Vein endothelial cell (primary cell): ENCODE measurements at places on chromosomes 3 and 15. TPM values are rescaled to one million over a fixed set of nuclear protein-coding genes. Genes with fewer than 3 reads are reported as not detected.

Gene GPR156
- total RNA-seq: 0.10 and 0.33 TPM in 2 replicates

Gene MCTP2
- total RNA-seq: 2.9 and 3.2 TPM in 2 replicates

Gene NPTN
- total RNA-seq: 110 and 128 TPM in 2 replicates

Gene SLC22A13
- under 0.01 and 0.29 TPM in 2 replicates for total RNA-seq

Gene HCLS1
- 31.7 and 34.3 TPM in 2 replicates for total RNA-seq

Gene GJD2
- total RNA-seq: not detected in 2 replicates

Gene HGD
- total RNA-seq: 0.19 TPM in 1 of 2 replicates, not detected in the other

Gene NPAP1
- total RNA-seq: not detected in 2 replicates

Gene CFAP100
- total RNA-seq: not detected in 2 replicates

Gene CLDN18
- not detected in 2 replicates for total RNA-seq

Gene MEX3B
- total RNA-seq: 13.1 and 16.3 TPM in 2 replicates

Gene KLHL40
- not detected in 2 replicates for total RNA-seq

Gene TBC1D21
- not detected in 2 replicates for total RNA-seq

Gene TMEM158
- total RNA-seq: 0.33 and 1.9 TPM in 2 replicates

Gene PAQR9
- total RNA-seq: not detected in 2 replicates

Gene SKOR1
- 0.10 TPM in 1 of 2 replicates, not detected in the other for total RNA-seq

Gene ADAMTSL3
- under 0.01 and 0.38 TPM in 2 replicates for total RNA-seq

Gene SLC27A2
- 0.19 and 0.33 TPM in 2 replicates for total RNA-seq

Gene SH2D7
- total RNA-seq: not detected in 2 replicates

Gene EPHA3
- under 0.01 TPM in 1 of 2 replicates, not detected in the other for total RNA-seq

Gene FBXO45
- 10.8 and 16.6 TPM in 2 replicates for total RNA-seq

Gene TEX55
- total RNA-seq: not detected in 2 replicates

Gene FEZF2
- not detected in 2 replicates for total RNA-seq

Gene RARB
- 4.2 and 4.4 TPM in 2 replicates for total RNA-seq

Gene ACSBG1
- total RNA-seq: under 0.01 TPM in 1 of 2 replicates, not detected in the other

Gene CNTN3
- under 0.01 TPM in 1 of 2 replicates, not detected in the other for total RNA-seq

Gene GRM2
- 0.10 TPM in 1 of 2 replicates, not detected in the other for total RNA-seq

Gene COL6A5
- not detected in 2 replicates for total RNA-seq

Gene MAP3K13
- total RNA-seq: 13.4 and 15.4 TPM in 2 replicates

Gene GATM
- 0.65 and 1.2 TPM in 2 replicates for total RNA-seq

Gene GOLGA6L10
- 0.29 and 0.65 TPM in 2 replicates for total RNA-seq

Gene SLC24A1
- 9.2 and 13.7 TPM in 2 replicates for total RNA-seq

Gene GOLGA6A
- not detected in 2 replicates for total RNA-seq

Gene CMC1
- 4.6 and 6.0 TPM in 2 replicates for total RNA-seq

Gene SLC28A2
- total RNA-seq: not detected in 2 replicates

Gene ZNF660
- total RNA-seq: 0.65 and 1.4 TPM in 2 replicates

Gene CCDC9B
- total RNA-seq: 15.2 and 15.7 TPM in 2 replicates

Gene GORASP1
- total RNA-seq: 65.7 and 66.9 TPM in 2 replicates

Gene SPTBN5
- total RNA-seq: 3.9 and 15.2 TPM in 2 replicates

Gene SLC2A2
- total RNA-seq: not detected in 2 replicates

Gene MME
- 18.3 and 22.0 TPM in 2 replicates for total RNA-seq
